ENCODE measurements at places on chromosomes 7 and 10.
A peak's percentile ranks its signal among the peaks of the same experiment; 100 is the strongest.

DNA sequence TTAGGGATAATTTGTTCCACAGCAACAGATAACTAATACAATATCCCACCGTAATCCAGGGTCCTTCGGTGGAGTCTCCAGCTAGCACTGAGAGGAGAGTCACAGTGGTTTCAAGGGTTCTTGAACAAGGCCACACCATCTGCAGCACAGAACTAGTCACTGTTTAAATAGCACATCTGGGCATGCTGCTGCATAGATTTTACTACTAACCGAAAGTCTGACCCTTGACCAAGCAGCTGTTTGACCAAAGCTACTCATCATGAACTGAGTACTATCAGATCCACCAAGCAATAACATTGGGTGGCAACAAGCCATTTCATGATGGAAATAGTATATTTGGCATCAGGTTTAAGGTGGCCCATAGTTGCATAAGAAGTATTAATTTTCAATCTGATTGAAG, 53.2 kb downstream of the ANKMY2 start:
- no peaks in the 10 kb centered on the region for H3K27me3 ChIP-seq
- H3K27ac ChIP-seq, result no peak overlapping the region
- H3K4me1 ChIP-seq, result no peaks in the 10 kb centered on the region
- H3K36me3 ChIP-seq, result no peaks in the 10 kb centered on the region
- no peak overlapping the region for H3K4me3 ChIP-seq
- no peak for DNase-seq

- H3K27ac ChIP-seq, result no peak overlapping the region
- no peak for DNase-seq
- H3K4me1 ChIP-seq, result no peaks in the 10 kb centered on the region
- no peak overlapping the region for H3K4me3 ChIP-seq
- H3K36me3 ChIP-seq, result no peaks in the 10 kb centered on the region
- no peaks in the 10 kb centered on the region for H3K27me3 ChIP-seq
Observed at GRCh38 chr10:30773501-30773900, 143.9 kb upstream of the LYZL2 start.

DNA sequence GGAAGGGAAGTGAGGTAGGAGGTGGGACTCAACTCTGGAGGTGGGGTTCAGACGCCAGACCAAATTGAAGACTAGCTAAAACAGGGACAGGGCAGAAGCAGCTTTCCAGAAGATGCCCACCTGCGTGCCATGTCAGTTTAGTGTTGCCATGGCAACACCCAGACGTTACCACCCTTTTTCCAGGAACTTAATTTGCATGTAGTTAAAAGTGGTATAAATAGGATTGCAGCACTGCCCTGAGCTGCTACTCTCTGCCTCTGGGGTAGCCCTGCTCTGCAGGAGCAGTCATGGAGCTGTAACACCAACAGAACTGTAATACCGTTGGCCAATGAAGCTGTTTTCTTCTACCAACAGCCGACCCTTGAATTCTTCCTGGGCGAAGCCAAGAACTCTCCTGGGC, 93.8 kb downstream of the PRKCQ start:
- no peaks in the 10 kb centered on the region for H3K36me3 ChIP-seq
- H3K4me3 ChIP-seq, result no peak overlapping the region
- DNase-seq, result no peak
- H3K27ac ChIP-seq, result no peak overlapping the region
- no peaks in the 10 kb centered on the region for H3K4me1 ChIP-seq

GRCh38 chr7:141738592-141739013, 445 bp downstream of the SSBP1 start:
- DNase-seq, result no peak
- H3K36me3 ChIP-seq, result peaks cover 34% of the 10 kb centered on the region
- H3K4me1 ChIP-seq, result peaks cover 27% of the 10 kb centered on the region
- H3K27ac ChIP-seq, result peak overlapping the region; percentile 78
- peak overlapping the region; percentile 91 for H3K4me3 ChIP-seq

DNA sequence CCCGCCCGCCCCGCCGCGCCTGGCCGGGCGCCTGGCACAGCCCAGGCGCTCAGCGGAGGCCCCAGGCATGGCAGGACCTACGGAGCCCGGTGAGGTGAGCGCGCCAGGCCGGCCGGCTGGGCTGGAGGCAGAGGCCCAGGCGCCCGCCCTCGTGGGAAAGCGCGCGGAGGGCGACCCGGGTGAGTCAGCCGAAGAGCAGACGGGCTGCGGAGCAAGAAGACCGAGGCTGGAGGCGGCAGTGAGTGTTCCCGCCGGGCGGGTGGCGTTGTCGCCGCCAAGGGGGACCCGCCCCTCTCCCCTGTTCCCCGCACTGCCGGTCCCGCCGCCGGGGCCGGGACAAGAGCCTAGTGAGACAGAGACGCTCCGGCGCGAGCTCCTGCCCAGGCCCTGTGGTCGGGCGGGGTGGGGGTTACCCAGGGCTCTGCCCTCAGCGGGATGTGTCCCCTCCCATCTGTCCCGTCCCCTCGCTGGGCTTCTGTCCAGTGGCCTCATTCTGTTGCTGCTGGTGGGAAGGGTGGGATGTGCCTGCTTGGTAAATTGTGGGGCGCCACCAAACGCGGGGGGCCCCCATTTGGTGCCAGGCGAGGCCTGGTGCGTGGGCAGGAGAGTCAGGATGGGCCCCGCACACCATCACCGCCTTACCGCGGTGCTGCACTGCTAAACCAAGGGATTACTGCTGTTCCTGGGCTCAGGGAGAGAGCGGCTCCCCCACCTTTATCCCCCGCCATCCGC, 17.0 kb upstream of the NODAL start:
- H3K4me1 ChIP-seq, result no peaks in the 10 kb centered on the region
- DNase-seq, result peak; percentile 63
- H3K27ac ChIP-seq, result no peak overlapping the region
- peak overlapping the region; percentile 6 for H3K4me3 ChIP-seq
- H3K36me3 ChIP-seq, result no peaks in the 10 kb centered on the region

- no peaks in the 10 kb centered on the region for H3K4me1 ChIP-seq
- H3K36me3 ChIP-seq, result no peaks in the 10 kb centered on the region
- H3K27ac ChIP-seq, result no peak overlapping the region
Observed at GRCh38 chr10:100755821-100756220, 10.4 kb downstream of the PAX2 start.

- no peak overlapping the region for H3K4me3 ChIP-seq
- no peaks in the 10 kb centered on the region for H3K36me3 ChIP-seq
- H3K4me1 ChIP-seq, result no peaks in the 10 kb centered on the region
- H3K27ac ChIP-seq, result no peak overlapping the region
- DNase-seq, result no peak
Observed at GRCh38 chr7:88109612-88110011, 110.2 kb downstream of the SRI start.

DNA sequence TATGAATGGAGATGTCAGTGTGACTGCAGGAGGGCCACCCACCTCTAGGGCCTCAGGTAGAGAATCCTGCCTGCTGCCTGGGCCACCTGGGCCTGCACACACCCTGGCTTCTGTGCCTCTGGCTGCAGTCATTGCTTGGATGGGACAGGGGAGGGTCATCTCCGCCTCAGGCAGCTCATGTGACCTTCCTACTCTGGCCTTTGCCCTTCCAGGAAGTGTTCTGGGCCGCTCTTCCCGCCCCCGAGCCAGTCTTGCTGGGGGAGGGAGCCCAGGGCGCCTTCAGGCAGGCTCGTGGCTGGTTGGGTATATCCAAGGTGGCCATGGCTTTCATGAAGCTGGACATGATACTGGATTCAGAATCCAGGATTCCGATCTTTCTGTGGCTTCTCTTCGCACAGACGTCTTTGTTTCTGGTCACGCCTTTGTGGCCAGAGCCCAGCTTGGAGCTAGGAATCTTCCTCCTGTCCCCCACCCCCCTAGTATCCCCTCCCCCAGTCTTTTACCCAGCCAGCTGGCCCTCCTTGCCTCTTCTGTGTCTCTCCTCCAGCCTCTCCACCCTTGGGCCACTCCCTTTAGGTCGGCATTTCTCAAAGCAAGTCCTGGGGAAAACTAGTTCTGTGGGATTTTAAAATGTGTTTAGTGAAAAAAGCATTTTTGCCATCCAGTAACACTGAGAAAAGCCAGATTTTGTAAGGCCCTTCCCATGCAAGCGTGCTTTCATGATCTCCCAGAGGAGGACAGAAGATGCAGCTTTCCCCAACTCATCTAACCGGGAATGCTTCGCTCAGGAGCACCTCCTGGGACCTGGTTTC, 119.6 kb downstream of the ZMIZ1 start:
- no peak overlapping the region for H3K27ac ChIP-seq
- H3K4me3 ChIP-seq, result no peak overlapping the region
- no peaks in the 10 kb centered on the region for H3K36me3 ChIP-seq
- DNase-seq, result peak; percentile 83
- H3K4me1 ChIP-seq, result peaks cover 6% of the 10 kb centered on the region
